ENCODE measurements at places on chromosomes 11 and 22.

- DNase-seq: no peak
Measured at GRCh38 chr22:20673295-20674195, 100.4 kb upstream of the SERPIND1 start.

- no peak for DNase-seq
Measured at GRCh38 chr22:21098099-21098671, 52.4 kb downstream of the LRRC74B start.

GRCh38 chr11:45918962-45919675, 1.4 kb upstream of the PEX16 start:
- no peak for DNase-seq

- DNase-seq: no peak
Measured at GRCh38 chr22:29772170-29772641, 5.0 kb downstream of the UQCR10 start.

DNA sequence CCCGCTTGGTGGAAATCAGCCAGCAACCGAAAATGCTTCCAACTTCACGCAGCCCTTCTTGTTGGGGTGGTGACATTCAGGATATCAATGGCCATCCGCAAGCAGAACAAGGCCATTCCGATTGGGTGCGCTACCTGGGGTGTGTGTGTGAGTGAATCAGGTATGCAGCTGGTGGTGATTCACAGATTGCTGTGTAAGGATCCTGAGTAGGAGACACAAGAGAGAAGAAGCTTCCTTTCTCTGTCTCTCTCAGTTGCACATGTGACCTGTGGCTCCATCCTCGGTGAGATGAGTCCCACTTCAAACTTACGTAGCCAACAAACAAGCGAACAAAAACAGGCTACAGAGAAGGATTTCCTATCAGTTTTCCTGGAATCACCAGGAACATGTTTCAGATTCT, 9.6 kb upstream of the TMEM184B start:
- DNase-seq: no peak

- no peak for DNase-seq
Measured at GRCh38 chr11:106178361-106178760, 100.9 kb downstream of the AASDHPPT start.

DNA sequence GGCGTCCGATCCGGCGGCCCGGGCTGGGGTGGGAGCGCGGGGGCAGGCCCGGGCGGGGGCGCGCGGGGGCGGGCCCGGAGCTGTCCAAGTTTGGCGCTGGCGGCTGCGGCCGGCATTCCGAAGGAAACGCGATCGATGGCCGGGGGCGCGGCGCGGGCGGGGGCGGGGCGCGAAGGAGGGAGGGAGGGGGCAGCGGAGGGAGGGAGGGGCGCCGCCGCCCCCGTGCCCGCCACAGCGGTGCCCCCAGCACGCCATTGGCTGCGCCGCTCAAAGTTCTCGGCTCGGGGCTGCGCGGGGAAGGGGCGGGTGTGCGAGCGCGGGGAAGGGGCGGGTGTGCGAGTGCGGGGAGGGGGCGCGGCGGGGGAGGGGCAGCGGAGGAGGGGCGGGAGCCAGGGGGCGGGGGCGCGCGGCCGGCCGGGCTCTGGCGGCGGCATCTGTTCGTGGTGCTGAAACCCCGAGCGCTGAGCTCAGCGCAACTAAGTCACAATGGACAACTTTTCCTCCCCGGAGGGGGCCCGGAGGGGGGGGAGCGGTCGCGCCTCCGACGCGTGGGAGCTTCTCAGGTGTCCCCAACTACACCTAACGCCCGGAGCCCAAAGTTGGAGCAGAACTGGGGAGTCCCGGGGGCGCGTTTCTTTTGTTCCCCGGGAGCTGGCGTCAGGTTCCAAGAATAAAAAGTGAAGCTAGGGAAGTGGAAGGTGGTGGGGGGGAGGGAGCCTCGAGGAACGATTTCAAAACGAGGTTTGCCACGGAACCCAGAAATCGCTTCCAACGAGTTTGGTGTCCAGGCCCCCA, 2.2 kb downstream of the PHF21B start:
- DNase-seq: no peak

DNA sequence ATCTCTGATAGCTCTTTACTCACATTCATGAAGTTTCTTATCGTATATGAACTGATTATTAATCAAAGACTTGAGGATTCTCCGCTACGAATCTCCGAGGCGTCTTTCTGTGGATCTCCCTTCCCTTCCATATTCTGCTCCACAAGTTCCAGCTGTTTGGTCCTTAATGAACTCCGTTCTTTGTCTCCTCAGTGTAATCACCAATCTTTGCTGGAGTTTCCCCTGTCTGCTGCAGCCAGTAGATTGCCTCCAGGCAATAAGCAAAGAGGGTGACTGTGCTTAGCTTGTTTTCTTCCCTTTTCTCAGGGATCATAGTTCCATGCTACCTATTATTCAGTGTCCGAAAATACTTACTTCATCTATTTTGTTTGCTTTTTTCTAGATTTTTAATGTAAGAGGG, 169.6 kb upstream of the FOLH1 start:
- DNase-seq: no peak

DNA sequence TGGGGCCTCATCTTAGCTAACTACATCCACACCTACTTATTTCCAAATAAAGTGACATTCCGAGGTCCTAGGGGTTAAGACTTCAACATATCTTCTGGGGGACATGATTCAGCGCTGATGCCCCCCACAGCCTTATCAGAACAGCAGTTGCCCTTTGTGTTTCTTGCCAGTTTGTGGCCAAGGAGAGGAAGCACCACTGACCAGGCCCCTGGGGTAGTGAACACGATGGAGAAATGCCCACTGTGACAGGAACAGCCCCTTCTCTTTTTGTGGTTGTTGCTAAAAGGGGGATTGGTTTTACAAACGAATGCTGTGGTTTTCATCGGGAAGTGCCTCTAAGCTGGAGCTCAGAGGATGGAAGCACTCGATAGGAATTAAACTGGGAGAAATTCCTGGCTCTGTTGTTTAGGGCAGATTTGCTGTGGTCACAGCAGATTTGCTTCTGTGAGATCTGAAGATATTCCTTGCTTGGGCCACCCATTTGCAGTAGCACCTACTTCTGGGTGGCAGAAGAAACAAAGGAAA, 88.8 kb downstream of the ABTB2 start:
- DNase-seq: no peak

- DNase-seq: no peak
Measured at GRCh38 chr11:70117567-70118145, 39.5 kb downstream of the ANO1 start.

- DNase-seq: no peak
Measured at GRCh38 chr11:107651672-107652071, 60.2 kb downstream of the SLN start.

DNA sequence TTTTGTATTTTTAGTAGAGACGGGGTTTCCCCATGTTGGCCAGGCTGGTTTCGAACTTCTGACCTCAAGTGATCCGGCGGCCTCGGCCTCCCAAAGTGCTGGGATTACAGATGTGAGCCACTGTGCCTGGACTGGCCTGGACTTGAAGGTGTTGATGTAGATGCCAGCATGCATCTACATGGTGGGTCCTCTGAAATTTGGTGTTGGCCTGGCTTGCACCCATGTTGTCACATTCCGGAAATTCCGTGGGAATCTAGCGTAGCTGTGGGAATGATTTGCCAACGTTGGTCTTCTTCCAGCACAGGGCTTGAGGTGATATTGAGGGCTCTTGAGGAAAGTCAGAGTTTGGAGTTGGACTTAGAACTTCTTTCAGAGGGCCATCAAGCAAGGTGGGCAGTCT, 6.5 kb downstream of the PACS1 start:
- no peak for DNase-seq

DNA sequence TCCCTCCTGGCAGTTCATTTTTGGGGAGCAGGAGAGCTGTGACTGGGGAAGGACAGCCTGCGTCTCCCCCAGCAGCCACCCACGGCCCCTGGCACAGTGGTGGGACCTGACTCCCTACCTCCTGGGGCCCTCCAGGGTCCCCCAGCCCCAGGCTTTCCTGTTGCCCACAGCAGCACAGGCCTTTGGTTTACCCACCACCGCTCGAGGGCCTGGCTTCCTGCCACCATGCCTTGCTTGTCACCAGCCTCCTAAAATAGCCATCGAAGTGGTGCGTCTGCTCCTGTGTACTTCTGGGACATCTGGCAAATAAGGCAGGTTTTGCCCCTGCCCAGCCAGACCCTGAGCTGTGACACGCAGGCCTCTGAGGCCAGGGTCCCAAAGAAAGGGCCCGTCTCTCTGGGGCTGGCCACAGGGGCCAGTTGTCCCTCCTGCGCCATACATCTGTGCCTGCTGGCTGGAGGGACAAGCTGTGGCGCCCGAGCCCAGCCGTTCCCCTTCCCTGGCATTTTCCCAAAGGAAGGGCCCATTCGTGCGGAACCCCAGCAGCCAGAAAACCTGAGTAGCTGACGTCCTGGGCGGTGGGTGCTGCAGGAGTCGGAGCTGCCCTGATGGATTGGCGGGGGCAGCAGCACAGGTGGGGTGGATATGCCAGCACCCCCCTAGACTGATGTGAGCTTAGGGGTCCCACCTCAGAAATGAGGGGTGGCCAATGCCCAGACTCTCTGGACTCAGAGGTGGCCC, 14.6 kb downstream of the PHLDA2 start:
- DNase-seq: no peak
